CD4-positive, alpha-beta T cell treated with Interleukin-4 for 4 hours (primary cell): ENCODE measurements at places on chromosomes 7 and 10.
A peak's percentile ranks its signal among the peaks of the same experiment; 100 is the strongest.

DNA sequence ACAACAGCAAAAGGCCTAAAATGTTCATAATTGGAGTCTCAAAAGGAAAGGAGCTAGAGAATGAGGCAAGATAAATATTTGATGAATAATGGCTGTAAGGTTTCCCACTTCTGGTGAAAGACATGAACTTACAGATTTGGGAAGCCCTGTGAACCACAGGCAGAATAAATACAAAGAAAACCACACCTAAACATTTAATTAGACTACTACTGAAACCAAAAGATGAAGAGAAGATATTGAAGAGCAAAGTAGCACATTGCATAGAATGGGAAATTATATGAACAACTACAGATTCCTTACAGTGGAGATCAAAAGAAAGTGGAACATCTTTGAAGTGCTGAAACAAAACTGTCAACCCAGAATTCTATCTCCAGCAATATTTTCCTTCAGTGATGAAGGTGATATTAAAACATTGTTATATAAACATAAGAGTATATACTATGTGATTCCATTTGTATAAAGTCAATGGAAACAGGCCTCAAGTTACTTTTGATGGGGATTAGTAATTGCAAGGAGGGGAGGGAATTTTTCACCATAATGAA lies 191.3 kb upstream of the KAT6B start:
- no peak for DNase-seq

GRCh38 chr7:3439333-3440030 lies 138.4 kb downstream of the SDK1 start:
- no peak for DNase-seq

- DNase-seq = no peak
Observed at GRCh38 chr7:94364816-94365215, 29.9 kb upstream of the COL1A2 start.

DNA sequence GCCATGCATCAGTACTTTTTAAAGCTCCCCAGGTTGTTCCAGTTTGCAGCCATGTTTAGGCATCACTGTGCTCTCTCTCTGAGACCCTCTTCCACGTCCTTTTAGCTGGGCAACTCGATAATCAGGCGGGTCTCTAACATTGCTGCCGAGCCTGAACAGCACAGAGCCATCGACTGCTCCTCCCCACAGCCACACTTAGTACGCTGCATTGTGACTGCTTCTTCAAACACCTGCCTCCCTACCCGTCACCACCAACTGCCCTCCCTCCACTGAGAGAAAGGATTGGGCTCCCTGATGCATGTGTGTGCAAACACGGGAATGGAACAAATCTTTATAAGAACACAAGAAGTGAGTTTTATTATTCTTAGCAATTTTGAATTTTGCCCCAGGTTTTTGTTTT lies 11.4 kb upstream of the TACR2 start:
- DNase-seq = no peak

- peak; percentile 59 for DNase-seq
Observed at GRCh38 chr7:87216701-87217508, 2.6 kb downstream of the TMEM243 start.

DNA sequence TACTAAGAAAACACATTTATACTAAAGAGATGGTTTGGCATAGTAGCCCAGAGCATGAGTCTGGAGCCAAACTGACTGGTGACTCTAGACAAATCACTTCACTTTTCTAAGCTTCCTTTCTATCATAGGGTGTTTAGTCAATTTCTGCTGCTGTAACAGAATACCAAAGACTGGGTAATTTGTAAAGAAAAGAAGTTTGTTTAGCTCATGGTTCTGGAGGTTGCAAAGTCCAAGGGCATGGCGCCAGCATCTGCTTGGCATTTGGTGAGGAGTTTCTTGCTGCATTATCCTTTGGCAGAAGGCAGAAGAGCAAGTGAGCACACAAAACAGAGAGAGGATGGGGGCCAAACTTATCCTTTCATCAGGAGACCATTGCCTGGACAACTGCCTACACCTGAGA lies 146.3 kb downstream of the CHCHD3 start:
- no peak for DNase-seq
